Right atrium auricular region (tissue), 2 donors: ENCODE measurements at places on chromosomes 13 and 19. TPM values are rescaled to one million over a fixed set of nuclear protein-coding genes. Genes with fewer than 3 reads are reported as not detected.

SYNGR4 gene
- not detected for total RNA-seq

PTH2 gene
- not detected for total RNA-seq

DNA sequence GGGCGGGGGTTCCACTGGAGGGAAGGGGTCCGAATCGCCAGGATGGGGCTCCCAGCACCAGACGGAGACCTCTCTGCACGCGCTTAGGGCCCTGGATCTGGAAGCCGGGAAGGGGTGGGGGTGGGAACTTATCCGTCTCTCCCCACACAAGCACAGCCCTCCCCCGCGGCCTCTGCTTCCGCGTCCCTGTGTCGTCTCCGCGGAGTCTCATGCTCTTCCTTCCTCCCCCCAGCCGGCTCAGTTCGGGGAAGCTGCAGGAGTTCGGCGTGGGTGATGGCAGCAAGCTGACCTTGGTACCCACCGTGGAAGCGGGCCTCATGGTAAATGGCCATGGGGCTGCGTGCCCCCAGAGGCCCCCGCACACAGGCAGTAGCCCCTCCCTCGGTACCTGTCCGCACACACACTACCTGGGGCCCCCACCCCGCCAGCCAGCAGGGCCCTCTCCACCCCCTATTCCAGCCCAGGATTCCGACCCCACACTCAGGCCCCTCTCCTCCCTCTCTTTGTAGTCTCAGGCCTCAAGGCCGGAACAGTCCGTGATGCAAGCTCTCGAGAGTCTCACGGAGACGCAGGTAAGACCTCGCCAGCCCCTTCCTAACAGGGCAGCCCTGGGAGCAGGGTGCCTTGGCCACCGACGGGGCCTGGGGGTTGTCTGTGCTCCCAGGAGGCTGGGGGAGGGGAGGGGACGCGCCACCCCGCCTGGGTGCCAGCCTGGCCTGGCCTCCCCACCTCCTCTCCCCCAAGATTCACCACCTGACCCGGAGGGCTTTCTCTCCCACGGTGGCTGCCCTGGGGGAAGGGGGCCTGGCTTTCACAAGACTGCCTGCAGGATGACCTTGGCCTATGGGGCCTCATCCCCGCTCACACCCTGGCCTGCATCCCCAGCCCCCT lies 3.2 kb downstream of the MIDN start:
- DNase-seq: no peak

GRCh38 chr13:109924376-109924775 lies 138.0 kb upstream of the IRS2 start:
- no peak for DNase-seq

CGB8 gene
- not detected for total RNA-seq

- no peak for DNase-seq
Measured at GRCh38 chr19:2240881-2241760, 4.5 kb downstream of the SF3A2 start.

DNA sequence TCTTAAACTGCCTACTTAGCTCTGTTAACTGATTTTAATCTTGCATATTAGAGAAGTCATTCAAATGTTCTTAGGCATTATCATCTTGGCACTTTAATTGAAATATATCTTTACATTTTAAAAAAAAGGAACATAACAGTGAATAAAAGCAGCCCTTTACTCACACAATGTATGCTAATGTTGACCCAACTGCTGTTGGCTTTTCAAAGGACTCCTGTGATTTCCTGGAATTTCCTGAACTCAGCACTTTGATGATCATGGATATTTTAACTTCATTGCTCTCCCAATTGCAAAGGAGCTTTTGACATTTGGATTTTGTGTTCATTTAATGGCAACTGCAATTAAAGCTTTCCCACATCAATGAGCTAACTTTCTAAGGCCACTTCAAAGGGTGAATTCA lies 1230.3 kb downstream of the DIAPH3 start:
- no peak for DNase-seq

GRK1 gene
- not detected for total RNA-seq

LRRC25 gene
- 6.8 TPM for total RNA-seq

CEACAM21 gene
- total RNA-seq: 1.3 TPM

DNA sequence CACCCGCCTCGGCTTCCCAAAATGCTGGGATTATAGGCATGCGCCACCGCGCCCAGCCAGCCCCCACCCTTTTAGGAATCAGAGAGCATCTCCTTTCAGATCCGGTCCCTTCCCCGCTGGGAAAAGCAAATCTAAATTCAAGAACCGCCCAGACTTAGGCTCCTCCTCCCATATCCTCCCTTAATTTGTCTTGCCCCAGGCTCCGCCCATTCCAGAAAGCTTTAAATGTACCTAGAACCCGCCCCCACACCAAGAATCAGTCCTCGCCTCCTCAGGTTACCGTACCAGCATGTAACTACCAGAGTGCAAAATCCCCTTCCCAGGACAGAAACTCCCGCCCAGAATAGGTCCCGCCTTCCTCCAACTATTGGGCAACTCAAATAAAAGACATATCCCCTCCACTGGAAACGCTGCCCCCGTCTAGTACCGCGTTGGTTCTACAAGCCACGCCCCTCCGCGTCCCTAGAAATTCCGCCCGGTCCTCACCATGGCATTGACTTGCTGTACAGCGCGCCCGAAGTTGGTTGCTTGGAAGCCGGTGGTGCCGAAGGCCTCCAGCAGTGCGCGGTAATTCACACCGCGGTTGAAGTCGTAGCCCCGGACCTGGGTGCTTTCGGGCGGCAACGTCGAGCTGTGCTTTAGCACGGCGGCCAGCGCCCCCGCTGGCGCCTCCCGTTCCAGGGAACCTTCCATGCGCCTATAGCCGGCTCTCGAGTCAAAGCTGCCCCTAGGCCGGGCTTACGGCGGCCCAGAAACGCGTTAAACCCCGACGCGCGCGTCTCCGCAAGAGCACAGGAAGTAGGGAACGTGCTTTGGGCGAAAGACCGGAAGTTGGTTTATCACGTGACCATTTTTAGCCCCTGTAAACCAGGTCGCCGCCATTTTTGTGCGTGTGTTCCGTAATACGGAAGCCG lies at the start of gene DHPS:
DHPS (minus strand) TSS at position 807 of the 914 bp plus-strand sequence; CDS start at position 693, 114 bp downstream.
- peak; percentile 92 for DNase-seq

DNA sequence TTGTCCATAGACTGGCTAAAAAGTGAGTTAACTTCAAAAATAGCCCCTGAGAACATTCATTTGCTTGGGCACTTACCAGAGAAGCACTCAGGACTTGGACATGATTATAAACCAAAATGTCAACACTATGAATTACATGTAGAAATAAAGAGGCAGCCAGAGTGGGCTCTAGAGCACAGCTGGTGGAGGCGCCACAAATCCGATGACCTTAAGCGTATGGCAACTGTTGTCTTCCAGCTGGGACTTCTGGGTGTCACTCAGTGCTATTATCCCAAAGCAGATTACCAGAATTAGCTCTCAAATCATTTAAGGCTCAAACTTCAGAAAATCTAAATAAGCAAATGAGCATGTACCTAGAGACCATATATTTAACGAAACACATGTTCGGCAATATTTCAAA lies 1255.5 kb upstream of the SLC10A2 start:
- DNase-seq: no peak

IGSF23 gene
- not detected for total RNA-seq

- DNase-seq: no peak
Measured at GRCh38 chr13:25380741-25381324, 9.1 kb downstream of the ATP8A2 start.

IGFL1 gene
- not detected for total RNA-seq

DNAJB1 gene
- total RNA-seq: 52.9 TPM

LPAR2 gene
- total RNA-seq: 0.89 TPM

DNA sequence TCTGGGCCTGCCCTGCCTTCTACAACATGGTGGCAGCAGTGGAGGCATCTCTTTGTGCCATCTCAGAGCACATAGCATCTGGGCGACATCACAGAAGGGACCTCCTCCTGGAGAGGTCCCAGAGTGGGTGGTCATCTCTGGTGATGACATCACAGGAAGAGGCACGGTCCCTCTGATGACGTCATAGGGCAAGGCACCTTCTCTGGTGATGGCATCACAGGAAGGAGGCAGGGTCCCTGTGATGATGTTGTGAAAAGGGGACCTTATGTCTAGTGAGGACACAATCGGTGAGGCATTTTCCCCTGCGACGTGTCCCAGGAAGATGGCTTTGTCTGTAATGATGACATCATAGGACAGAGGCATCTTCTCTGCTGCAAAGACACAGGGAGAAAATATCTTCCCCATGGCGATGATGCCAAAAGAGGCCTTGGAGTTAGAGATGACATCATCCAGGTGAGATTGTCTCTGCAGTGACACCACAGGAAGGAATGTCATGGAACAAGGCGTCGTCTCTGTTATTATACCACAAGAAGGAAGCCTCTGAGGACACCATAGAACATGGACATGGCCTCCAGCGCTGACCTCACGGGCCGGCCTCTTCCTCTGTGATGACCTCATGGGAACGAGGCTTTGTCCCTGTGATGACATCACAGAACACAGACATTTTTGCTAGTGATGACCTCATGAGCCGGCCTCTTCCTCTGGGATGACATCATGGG lies 10.7 kb downstream of the SHISA7 start:
- DNase-seq: no peak

NLRP7 gene
- not detected for total RNA-seq

GRCh38 chr19:5913739-5914357 lies at the start of gene CAPS:
Gene CAPS, plus strand, starts transcription at chr19:5914254. Its CDS starts 153 bp downstream, at chr19:5914407.
- no peak for DNase-seq

DNA sequence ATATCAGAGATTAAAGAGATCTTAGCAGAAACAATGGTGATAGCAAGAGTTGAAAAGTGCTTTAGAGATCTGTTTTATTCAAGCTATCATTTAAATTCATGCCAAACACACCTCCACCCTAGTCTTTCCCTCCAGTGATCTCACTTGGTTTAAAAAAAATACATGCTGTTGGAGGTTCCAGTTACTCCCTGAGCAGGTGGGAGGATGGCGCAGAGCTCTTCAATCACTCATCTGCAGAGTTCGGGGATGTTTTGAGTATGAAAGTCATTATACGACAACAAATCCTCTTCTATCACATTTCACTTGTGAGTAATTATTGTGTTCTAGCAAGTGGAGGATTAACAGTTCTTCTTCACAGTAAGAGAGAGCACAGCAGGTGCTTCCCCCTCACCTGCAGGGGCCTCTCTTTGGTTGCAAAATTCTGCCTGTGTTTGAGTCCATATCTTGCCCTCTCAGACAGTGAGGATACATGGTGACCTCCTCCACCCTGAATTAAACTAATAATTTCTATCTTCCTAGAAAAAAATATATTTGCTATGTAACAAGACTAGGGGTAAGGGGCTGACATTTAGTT lies 376.7 kb downstream of the LIG4 start:
- no peak for DNase-seq

C19orf12 gene
- 61.4 TPM for total RNA-seq

DNA sequence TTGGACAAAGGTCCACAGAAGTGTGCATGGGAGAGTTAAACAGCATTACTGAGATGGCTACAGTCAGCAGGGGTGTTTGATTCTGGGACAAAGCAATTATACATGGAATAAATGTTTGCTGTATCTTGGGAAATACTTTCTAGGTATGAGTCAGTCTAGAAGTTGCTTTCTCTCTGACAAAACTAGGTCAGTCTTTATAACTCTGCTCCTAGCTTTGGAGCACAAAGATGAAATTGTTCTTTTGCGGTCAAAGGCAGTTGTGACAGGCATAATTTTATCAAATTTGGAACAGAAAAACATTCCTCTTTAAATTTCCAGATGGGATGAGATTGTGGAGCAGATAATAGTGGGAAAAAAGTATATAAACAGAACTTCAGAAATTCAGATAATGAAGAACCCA lies 1045.4 kb upstream of the MIR17HG start:
- DNase-seq: no peak

DNA sequence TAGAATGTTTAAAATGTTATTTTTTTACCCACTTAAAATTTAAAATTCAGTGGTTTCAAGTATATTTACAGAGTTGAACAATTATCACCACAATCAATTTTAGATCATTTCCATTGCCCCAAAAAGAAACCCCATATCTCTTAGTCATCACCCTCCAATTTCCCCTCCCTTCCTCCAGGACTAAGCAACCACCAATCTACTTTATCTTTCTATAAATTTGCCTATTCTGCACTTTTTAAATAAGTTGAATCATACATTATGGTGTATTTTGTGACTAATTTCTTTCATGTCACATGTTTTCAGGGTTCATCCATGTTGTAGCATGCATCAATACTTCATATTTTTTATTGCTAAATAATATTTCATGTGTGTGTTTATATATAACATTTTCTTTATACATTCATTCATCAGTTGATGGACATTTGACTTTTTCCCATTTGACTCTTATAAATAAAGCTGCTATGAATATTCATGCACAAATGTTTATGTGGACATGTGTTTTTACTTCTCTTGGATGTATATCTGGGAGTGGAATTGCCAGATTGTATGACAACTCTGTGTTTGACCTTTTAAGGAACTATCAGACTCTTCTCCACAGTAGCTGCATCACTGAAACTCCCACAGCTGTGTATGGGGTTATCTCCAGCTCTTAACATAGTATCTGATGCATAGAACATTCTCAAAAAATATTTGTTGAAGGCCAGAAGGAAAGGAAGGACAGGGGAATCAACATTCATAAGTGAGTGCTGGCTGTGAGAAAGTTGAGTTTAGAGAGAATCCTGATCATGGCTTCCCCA lies 107.8 kb upstream of the OXGR1 start:
- DNase-seq: no peak

LGALS4 gene
- 0.67 TPM for total RNA-seq

RAP2A gene
- 13.6 TPM for total RNA-seq

DNA sequence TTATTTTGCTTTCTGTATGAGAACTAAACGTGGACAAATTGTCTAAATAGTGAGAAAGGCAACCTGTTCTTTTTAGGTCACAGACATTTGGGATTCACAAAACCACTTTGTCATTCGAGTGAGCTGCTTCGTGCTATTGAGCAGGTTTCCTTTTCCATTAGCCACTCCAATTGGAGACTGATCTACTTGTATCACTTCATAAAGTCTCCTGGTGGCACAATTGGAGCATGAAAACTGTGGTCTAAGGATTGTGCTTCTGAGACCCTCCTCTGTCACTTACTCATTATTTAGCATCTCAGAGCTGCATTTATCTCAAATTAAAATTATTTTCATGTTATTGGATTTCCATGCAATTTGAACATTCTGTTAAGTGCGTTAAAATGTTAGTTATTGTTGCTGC lies 397.7 kb downstream of the TDRD3 start:
- no peak for DNase-seq

SETDB2 gene
- 12.4 TPM for total RNA-seq

TPGS1 gene
- total RNA-seq: 30.3 TPM

ARGLU1 gene
- 39.9 TPM for total RNA-seq

- no peak for DNase-seq
Measured at GRCh38 chr13:21436582-21436981, 22.5 kb downstream of the ZDHHC20 start.

- DNase-seq: no peak
Measured at GRCh38 chr19:47644743-47645482, 36.0 kb downstream of the BICRA start.

DNA sequence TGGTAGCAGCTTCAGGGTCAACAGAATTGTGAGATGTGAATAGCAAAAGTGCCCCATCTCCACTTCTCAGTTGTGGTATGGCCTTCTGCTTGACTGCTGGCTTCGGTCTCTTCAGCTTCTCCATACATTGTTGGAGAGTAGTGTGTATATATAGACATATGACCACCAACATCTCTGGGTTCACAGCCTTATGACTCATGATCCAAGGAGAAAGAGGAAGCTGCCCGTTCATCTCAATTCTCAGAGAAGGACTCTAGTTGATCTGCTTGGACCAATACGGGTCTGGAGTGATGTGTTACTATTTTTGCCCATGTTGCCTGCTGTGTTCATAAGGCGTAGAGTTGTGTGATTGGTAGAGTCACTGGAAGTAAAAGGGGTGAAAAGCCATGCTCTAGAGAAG lies 3.6 kb upstream of the COMMD6 start:
- no peak for DNase-seq

GRCh38 chr13:49653478-49653877 lies 25.2 kb downstream of the ARL11 start:
- no peak for DNase-seq

GRCh38 chr13:36436811-36437210 lies 4.5 kb downstream of the CCNA1 start:
- no peak for DNase-seq
